ENCODE measurements at places on chromosomes 5 and 9.
A peak's percentile ranks its signal among the peaks of the same experiment; 100 is the strongest.

DNA sequence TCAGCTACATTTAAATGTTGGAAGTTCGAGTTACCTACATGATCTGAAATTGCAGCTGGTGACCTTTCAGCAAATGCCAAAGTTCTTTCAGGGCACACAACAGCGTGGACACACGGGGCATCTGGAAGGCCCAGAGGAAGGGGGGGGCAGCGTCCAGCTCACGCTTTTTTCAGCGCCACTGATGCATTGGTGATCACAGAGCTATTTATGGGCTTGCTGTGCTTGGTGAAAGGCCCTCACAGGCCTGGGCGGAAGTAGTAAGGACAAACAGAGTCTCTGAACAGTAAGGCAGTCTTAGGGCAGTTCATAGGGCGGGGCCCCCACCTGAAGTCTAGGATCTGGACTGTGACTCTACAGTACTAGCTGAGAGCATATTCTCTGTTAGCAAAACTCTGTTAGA is 6.6 kb upstream of the FBP2 start:
- no peak for DNase-seq

- peak; percentile 21 for DNase-seq
These were observed 61.7 kb downstream of the MRPL36 start for GRCh38 chr5:1737790-1738405.

DNA sequence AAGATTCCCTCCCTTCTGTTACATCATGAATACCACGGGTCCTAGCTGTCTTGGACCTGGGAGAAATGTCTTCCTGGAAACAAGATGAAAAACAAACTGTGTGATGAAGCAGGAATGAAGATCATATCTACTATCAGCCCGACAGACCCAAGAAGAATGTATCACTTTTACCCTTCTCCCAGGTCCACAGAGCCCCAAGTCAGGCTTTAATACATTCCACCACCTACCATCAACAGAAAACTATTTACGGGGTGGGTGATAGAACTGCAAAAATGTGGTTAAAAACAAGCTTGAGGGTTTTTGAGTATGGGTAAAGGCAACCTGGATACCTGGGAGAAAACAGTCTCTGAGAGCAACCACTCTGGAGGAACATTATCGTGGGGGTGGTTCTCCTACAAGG is 327.0 kb downstream of the TRIM32 start:
- no peak for DNase-seq

- DNase-seq = no peak
These were observed 113.4 kb upstream of the CACNA1B start for GRCh38 chr9:137764171-137764671.

DNA sequence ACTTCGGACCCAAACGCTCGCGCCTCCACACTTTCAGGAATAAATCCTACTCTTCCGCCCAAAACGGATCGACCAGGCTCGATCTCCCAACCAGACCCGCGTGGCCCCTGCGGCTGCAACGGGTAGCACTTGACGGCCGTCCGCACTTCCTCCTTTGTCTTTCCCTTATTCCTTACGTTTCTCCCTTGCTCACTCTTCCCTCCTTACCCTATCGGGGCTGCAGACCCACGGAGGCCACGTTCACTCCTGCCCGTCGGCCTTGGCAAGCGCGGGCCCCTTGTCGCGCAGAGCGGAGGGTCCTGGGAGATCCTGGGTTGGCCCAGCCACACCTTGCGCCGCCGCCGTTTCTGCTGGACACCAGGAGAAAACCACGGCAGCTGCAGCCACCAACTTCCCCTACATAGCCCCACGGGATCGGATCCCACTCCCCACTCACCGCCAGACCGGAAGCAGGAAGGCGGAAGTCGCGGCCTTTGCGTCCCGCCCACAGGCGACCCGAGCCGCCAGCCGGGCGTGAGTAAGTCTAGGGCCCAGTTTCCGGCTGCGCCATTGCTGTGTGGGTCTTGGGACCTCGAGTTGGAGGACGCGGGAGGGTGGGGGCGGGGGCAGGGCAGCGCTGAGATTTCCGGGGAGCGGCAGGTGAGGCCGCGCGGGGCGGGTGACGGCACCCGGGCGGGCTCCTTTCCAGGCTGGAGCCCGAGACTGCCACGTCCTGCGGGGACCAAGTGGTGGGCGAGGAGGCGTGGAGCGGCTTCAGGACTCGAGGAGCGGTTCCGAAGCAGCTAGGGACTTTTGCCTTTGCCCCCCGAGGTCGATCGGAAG is at the start of gene SMIM15:
Gene SMIM15 (minus strand): TSS at position 459 of the 822 bp plus-strand sequence. CDS start 2,297 bp downstream, outside the sequence.
- DNase-seq = peak; percentile 60

GRCh38 chr9:114776683-114777399 is 29.0 kb downstream of the TNFSF15 start:
- no peak for DNase-seq

- DNase-seq = no peak
These were observed 80.7 kb upstream of the TNFAIP8 start for GRCh38 chr5:119275146-119275545.

DNA sequence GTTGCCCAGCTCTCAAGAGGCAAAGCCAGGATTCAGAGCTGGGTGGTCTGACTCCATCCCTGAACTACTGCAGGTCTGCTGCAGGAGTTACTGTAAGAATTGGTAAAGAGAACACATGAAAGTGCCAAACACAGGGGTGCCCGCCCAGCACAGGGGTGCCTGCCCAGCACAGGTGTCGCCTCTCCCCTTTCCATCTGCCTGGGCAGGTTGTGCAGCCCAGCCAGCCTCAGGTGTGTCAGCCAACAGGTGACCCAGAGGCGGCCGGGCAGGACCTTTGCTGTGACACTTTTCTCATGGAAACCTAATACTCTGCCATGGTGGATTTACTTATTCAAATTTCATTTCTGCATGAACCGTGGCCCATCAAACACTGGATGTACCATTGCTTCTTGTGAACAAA is 289.7 kb upstream of the IRX4 start:
- DNase-seq = no peak

- no peak for DNase-seq
These were observed 44.8 kb downstream of the EHMT1 start for GRCh38 chr9:137663584-137663983.

DNA sequence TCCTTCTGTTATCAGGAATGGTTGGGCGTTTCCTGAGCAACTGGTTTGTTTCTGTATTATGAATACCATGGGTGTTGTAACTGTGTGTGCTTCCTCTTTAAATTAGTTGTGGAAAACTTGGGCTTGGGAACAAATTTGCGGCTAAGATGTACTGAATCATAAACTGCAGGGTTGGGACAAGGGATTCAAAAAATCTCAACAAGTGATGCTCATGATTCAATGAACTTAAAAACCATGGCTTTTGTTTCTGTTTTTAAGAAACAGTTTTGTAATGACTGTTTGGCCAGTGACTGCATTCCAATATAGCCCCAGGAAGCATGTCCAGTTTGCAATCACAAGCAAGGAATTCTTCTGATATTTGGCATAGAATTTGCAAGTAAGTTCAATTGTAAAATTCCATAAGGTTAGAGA is 657.5 kb upstream of the WWC1 start:
- no peak for DNase-seq

GRCh38 chr9:18167733-18168132 is 306.2 kb upstream of the ADAMTSL1 start:
- no peak for DNase-seq

- DNase-seq = peak; percentile 21
These were observed 1.6 kb downstream of the TSLP start for GRCh38 chr5:111072949-111073682.

DNA sequence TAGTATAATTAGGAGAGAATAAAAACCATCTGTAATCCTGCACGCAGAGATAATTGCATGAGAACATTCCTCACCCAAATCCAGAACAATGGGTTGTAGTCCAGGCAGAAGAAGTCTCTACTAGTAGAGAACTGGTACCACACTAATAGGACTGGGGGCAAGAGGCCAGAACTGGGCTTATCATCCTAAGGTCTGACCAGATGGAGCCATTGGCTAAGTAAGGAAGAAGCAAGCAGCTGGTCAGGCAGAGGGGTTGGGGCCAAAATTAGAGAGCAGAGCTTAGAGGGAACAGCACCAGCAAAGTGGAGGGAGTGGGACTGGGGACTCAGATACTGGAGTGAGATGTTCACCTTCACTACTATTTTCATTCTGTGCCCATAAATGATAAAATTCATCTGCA is 35.4 kb upstream of the MAP1B start:
- DNase-seq = no peak

GRCh38 chr5:54024466-54024865 is 285.9 kb downstream of the ARL15 start:
- DNase-seq = no peak

DNA sequence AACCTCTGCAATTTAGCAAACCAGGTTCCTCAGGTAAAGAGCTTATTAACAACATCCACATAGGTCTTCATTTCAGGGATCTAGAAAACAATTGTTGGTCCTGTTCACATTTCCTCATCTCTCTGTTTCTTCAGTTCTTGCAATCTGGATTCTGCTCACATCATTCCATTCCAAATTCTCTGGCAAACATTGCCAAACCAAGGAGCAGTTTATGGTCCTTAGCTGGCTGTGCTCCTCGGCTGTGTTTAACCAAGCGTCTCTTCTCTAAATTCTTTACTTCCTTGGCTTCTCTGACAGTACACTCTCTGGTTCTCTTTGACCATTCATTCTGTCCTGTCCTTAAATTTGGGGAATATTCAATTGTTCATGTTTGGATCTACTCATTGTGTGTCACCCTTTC is 65.8 kb upstream of the RANBP3L start:
- DNase-seq = no peak

DNA sequence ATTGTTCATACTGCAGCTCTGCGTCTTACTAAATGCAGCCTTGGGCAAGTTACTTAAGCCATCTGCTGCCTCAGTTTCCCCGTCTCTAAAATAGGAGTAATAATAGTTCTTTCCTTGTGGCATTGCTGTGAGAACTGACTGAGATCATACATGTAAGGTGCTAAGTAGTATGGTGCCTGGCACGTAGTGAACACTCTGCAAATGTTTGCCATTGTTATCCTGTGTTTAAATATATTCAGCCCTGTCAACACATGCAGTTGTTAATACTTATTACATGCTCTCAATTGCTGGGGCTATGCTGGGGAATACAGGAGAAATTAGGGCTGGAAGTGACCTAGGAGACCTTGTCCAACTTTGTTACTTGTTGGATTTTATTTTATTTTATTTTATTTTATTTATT is 105.2 kb upstream of the RAI14 start:
- DNase-seq = no peak

GRCh38 chr5:38202741-38203140 is 55.6 kb upstream of the EGFLAM start:
- no peak for DNase-seq

- no peak for DNase-seq
These were observed 25.1 kb downstream of the MACROH2A1 start for GRCh38 chr5:135373736-135374515.

DNA sequence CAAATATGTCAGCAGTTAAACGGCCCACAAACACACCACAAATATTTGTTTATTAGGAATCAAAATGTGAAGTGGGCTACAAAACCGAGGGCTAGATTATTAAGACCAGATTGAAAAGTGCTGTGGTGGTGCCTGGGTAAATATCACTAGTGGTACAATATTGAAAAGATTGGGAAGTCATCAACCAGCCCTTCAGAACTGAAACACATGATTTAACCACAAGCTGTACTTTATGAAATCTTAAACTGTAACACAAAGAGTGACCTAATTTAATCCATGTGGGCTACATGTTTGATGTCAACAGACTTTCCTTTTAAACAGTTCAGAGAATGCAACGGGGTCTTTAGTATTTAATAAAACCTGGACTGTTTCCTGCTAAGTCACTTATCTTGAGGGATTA is 182.3 kb downstream of the SPATA31D1 start:
- DNase-seq = no peak

DNA sequence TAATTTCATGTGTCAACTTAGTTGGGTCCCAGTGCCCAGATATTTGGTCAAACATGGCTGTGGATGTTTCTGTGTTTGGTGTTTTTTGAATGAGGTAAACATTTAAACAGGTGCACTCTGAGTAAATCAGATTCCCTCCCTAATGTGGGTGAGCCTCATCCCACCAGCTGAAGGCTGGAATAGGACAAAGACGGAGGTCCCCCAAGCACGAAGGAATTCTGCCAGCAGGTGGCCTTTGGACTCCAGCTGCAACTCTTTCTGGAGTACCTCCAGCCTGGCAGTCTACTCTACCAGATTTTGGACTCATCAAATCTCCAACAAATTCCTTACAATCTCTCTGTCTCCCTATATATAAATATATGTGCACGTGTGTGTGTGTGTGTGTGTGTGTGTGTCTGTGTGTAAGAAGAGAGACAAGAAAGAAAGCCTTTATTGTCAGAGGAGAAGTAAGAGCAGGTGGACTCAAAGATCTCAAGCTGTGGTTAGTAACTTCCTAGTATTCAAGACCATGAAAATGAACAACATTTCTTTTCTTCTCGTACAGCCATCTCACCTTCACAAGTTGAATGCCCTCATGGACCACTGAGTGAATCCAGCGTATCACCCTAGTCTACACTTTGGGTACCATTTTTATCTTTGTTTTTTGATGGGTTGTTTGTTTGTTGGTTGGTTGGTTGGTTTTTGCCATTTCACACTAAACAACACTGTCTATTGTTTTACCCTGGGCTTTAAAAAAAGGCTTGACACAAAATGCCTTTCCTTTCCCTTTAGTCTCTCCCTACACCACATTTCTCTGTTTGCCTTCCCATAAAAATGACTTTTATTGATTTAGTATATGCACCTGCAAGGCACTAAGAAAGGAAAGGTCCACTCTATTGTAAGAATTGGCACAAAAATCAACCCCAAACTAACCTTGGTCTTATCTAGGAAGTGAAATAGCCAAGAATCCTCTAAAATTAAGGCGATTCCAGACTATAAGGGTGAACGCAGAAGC is 118.7 kb downstream of the TENT4A start:
- no peak for DNase-seq

GRCh38 chr5:1570975-1571374 is 47.2 kb upstream of the LPCAT1 start:
- DNase-seq = no peak

- no peak for DNase-seq
These were observed 34.5 kb upstream of the ACOT12 start for GRCh38 chr5:81428446-81428845.

- DNase-seq = peak; percentile 72
These were observed 868 bp downstream of the ZBTB43 start for GRCh38 chr9:126805554-126806262.

GRCh38 chr9:91758491-91758981 is 191.5 kb downstream of the ROR2 start:
- DNase-seq = no peak

Data from activated gamma-delta T cell treated with anti-CD3 and anti-CD28 coated beads, Interleukin-2, amount 50 U/mL, for 16 hours (primary cell).